ENCODE measurements at places on chromosomes 12 and 14. TPM values are rescaled to one million over a fixed set of nuclear protein-coding genes. Genes with fewer than 3 reads are reported as not detected.

The NOVA1 gene
- 8.9 TPM for total RNA-seq

The RNF212B gene
- total RNA-seq, result not detected

The NTS gene
- 1.2 TPM for total RNA-seq

The IFNG-AS1 gene
- total RNA-seq, result not detected

The CABP1 gene
- total RNA-seq, result 0.19 TPM

The GPRC5D gene
- not detected for total RNA-seq

The P2RX7 gene
- not detected for total RNA-seq

The IL31 gene
- total RNA-seq, result not detected

DNA sequence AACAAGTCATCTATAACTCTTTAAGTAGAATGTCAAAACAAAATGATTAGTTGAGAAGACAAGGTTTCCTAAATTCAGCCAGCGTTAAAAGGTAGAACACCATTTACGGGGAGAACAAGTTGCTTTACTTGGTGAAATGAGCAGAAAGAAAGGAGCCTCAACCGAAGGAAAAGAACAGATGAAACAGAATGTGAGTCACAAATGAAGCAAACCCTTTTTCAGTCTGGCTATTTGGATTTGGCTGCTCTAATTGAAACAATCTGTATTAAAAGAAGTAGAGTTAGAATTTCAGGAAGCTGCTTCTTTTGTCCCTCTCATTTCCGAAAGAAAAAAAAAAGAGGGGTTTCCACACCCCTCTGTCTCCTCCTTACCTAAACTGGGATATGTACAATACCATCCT lies 34.6 kb downstream of the CEP128 start:
- no peak for DNase-seq

GRCh38 chr12:110080410-110080809 lies 32.1 kb upstream of the C12orf76 start:
- DNase-seq, result no peak

DNA sequence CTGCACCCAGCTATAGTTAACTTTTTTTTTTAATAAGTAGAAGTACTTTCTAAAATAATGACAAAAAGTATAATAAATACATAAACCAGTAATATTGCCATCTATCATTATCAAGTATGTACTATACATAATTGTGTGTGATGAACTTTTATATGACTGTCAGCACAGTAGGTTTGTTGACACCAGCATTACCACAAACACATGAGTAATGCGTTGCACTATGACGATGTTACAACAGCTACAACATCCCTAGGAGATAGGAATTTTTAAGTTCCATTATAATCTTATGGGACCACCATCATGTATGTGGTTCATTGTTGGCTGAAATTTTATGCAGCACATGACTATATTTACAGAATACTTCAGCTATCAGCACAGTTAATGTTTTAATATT lies 62.9 kb upstream of the VSX2 start:
- no peak for DNase-seq

GRCh38 chr12:6946033-6946919 lies 2.5 kb downstream of the C12orf57 start:
- DNase-seq, result no peak

GRCh38 chr14:67441256-67441655 lies 29.3 kb upstream of the PLEK2 start:
- DNase-seq, result no peak

- DNase-seq, result peak; percentile 14
These were observed 46.3 kb downstream of the NTF3 start for GRCh38 chr12:5478081-5478706.

GRCh38 chr14:102811254-102811963 lies 34.2 kb downstream of the TRAF3 start:
- no peak for DNase-seq

DNA sequence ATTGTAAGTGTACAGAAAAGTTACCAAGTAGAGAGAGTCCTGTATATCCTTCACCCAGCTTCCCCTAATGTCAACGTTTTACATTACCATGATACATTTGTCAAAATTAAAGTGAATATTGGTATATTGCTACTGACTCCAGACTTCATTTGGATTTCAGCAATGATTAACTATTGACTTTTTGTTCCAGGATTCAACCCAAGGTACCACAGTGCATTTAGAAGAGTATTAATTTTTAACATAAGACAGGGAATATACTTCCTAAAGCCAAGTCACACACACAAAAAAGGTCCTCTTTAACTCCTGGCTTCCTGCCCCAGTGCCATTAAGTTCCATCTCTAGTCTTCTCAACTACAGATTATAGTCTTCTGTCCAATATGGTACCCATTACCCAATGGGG lies 75.5 kb upstream of the RBM19 start:
- no peak for DNase-seq

DNA sequence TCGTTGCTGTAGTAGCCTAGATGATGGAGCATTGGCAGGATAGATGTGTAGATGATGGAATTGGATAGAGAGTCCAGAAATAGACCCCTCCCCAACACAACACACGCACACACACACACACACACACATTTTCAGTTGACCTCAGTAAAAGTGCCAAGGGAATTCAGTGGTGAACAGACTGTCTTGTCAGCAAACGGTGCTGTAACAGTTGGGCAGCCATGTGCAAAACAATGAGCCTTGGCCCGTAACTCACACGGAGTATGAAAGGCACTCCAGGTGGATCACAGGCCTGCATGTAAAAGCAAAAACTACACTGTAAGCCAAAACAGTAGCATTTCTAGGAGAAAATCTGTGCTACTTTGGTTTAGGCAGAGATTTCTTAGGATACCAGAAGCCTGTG lies 87.8 kb downstream of the DDX51 start:
- DNase-seq, result no peak

DNA sequence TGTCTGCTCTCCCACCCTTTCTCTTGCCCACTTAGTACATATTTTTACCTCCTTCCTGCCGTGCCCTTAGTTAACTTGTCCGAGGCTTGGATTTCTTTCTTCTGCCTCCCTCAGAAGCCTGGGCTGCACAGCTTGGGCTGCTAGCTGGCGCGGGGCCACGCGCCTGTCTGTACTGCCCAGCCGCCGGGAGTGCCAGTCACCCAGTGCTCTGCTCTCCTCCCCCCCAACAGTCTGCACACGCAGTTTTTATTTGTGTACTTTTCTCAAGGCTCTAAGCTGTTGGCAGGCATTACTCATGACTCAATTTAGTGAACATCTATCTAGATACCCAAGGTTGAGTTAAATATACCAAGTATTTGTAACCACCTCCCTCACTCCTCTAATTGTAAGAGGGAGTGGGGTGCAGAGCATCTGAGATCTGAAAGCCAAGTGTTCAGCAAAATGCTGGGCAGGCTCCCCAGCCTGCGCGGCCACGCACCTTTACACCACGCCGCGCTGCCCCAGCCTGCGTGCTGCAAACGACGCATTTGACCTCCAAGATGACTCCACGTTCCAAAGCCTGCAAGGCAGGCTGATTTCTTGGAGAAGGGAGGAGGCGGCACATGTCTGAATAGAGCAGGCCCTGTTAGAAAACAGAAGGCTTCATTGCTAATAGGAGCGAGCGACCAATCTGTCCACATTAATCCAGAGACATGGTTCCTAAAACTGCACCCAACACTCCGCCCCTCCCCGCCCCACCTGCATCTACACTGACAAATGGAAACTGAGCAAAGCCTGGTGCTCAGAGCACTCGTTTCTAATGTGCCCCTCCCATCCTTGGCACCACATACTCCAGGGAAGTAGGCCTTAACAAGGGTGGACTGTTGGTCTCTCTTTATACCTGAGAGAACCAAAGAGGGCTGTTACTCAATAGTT lies 18.2 kb upstream of the CACNA2D4 start:
- DNase-seq, result peak; percentile 81

- no peak for DNase-seq
These were observed 136.8 kb upstream of the TBX3 start for GRCh38 chr12:114820796-114821195.

DNA sequence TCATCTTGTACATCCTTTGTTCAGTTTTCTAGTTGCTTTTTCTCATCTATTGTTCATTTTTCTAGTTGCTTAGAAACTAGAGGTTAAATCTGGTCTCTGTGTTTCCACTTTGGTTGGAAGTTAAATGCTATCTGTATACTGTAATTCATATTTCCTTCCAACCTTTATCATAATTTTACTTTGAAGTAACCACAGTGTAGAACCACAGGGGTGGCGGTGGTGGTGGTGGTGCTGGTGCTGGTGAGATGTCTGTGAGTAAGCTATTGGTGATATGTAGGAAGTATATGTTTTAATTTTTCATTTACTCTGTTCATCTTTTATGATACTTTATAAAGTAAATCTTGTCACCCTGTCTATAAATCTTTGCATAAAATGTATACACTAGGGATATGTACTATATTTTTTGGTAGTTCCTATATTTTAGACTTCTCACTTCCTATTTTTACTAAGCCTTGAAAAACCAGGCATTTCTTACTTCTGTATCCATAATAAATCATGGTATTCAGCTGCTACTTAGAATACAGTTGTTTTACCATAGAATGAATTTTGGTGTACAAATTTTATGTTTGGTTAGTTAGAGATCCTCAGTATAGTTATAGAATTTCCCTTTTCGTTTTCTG lies 31.9 kb downstream of the CCDC91 start:
- peak; percentile 46 for DNase-seq

DNA sequence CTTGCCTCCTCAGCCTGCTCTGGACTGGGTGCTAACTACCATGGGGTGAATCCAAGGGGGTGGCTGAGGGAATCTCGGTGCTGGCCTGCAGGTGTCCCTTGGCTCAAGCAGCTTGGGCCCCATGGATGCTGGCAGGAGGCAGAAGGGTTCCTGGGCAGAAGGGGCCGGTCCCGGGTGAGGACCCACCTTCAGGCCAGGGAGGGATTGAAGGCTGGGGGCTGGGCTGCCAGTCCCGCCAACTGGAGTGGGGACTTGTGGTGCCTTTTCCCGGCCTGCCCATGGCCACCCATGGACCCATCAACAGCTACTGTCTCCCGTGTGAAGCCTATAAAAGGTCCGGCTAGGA lies 550.1 kb downstream of the SLC6A15 start:
- DNase-seq, result no peak

DNA sequence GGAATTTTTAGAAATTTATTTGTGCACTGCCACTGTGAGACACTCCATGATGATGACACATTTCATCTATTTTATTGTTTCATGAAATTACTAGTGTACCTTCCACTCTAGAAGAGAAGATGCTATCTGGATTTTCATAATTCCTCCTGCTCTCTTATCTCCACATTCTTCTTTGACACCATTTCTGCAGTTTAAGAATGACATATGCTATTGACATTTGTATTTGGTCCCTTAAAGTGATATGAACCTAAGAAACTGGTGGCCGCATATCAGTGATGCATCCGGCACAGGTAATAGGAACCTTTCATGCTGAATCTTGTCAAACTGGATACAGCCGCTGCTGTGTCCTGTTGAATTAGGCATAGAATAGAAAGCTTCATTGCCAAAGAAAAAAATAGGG lies 696.3 kb downstream of the TMEM121 start:
- no peak for DNase-seq

GRCh38 chr12:26164118-26164517 lies 31.3 kb upstream of the SSPN start:
- no peak for DNase-seq

- no peak for DNase-seq
These were observed 57.0 kb downstream of the BBS10 start for GRCh38 chr12:76290963-76291859.

- DNase-seq, result peak; percentile 52
These were observed 38.0 kb downstream of the CHGA start for GRCh38 chr14:92960706-92961566.

GRCh38 chr12:125983094-125983783 lies 918.0 kb downstream of the AACS start:
- DNase-seq, result peak; percentile 72

Measured in astrocyte (in vitro differentiated cells and primary cell).